ENCODE measurements at places on chromosomes 5 and 9.

DNA sequence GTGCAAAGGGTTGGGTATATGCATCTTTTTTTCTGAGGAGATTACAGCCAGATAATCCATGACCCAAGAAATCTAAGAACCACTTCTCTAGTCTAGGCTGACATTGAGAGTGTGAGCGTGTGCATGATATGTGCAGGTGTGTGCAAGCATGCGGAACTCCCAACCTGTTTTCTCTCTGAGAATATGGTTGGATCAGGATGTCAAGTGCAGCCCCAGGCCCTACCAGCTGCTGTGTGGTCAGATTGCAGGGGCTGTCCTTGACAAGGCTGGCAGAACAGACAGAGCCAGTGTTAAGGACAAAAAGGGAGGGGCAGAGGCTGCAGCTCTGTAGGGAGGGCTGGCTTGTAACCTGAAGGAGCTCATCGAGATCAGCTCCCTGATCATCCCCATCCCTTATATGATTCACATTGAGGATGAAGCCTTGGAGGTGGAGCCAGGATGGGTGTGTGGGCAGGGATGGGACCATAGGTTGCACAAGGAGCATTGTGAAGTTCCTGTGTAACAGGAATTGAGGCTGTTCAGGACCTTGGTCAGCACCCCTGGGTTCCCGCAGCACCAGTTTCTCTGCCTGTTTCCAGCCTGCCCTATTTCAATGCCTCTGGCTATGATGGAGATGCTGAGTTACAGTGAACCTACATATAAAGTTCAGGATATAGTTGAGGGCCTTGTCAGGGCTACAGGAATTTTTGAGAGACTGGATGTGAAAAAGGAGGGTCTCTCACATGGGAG lies 52.6 kb upstream of the ARAP3 start:
- DNase-seq: no peak

- DNase-seq: no peak
Measured at GRCh38 chr9:36163049-36163785, 6.0 kb upstream of the CCIN start.

DNA sequence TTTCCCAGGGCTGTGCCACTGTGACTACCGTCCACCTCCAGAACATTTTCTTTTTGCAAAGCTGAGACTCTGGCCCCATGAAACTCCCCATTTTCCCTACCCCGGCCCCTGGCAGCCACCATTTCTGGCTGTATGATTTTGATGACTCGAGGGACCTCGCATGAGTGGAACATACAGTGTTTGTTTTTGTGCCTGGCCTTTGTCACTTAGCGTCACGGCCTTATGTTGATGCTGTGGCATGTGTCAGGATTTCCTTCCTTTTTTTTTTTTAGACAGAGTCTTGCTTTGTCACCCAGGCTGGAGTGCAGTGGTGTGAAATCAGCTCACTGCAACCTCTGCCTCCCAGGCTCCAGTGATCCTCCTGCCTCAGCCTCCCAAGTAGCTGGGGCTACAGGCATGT lies 42.7 kb downstream of the ASS1 start:
- DNase-seq: no peak

DNA sequence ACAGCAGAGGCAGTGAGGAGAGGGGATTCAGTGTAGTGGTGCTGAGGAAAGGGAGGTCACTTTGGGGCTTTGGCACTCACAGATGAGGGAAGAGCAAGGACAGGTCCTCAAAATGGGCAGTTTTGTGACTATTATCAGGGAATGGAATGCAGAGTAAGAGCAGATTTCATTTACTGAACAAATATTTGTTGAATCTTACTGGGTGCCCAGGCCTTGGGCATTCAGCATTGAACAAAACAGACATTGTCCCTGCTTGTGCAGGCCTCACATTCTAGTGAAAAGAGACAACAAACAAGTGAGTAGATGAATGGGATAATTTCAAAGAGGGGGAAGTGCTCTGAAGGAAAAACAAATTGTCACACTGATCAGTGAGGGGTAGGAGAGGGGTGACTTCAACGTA lies 404.1 kb downstream of the DMRT2 start:
- no peak for DNase-seq

DNA sequence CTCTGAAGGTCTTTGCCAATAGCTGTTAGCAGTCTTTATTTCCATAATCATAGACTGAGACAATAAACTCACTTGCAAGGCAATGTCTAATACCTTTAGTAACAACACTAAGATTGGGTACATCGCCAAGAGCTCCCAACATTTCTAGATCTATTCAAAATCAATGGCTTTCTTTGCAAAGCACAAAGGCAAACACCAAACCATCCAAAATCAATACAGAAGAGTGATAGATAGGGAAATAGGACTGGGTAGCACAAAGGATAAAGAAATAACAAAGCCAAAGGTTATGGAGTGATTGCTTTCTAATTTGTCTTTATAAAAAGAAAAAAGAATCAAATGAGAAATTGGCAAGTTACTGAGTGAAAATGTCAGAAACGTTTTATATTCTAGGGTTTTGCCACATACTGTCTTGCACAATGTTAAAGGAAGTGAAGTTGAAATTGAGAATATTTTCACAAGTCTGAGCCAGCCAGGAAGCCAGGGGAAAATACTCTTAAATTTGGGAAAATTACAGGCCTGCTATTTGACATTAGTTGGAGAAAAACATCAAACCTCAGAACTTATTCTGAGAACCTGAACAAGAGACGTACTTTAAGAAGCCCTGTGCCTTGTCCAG lies 53.3 kb upstream of the LHFPL2 start:
- no peak for DNase-seq

- no peak for DNase-seq
Measured at GRCh38 chr9:80648336-80648735, 1041.0 kb downstream of the TLE1 start.

- DNase-seq: no peak
Measured at GRCh38 chr5:103424453-103425205, 138.0 kb downstream of the NUDT12 start.

DNA sequence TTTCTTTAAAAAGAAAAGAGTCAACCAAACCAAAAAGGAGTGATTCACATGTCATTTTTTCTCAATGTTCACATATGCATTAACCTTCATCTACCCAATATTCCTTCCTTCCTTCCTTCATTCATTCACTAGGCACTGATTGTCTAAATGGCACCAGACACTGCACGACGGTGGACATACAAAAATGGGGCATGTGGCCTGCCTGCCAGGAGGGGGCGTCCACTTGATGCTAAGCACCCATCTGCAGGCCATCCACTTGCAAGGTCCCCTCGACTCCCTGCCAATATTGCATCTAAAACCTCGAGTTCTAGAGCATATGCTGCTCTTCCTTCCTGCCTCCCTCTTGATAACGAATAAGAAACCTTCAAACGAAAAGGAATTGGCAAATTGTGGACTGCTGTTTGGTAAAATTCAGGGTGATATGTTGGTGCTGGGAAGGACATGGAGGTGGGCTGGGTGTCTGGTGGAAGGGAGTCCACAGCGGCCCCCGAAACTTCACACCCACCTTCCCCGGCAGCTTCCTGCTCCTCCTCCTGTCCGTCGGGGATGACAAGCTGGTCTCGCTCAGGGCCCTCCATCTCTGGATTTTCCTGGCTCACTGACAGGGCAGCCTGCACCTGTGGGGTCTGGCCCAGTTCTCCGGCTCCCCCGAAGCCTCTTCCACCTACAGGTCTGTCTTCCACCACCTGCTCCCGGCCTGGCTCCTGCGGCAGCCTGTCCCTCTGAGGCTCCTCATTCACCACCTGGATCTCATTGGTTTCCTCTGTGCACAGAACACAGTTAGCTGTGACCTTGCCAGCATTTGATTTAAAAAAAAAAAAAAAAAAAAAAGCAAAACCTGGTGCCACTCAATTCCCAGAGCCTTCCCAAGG lies 64.3 kb downstream of the GOLM1 start:
- no peak for DNase-seq

DNA sequence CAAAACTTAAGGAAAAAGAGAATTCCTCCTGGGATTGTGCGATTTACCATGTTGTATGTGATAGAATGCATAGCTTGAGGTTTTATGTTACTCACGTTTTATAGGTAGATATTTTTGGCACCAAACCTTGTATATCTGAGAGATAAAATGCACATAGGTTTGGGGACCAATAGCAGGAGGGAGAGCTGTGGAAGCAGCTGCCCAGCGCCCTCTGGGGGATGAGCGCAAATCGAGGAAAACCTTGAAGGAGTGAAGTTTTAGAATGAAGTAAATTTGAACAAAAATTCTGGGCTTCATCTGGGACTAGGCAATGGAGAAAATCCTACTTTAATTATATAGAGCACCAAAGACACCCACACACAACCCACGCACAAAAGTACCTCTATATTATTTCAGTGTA lies 197.0 kb downstream of the ADCY2 start:
- no peak for DNase-seq

- DNase-seq: no peak
Measured at GRCh38 chr5:173456751-173457171, 128.5 kb upstream of the STC2 start.

- no peak for DNase-seq
Measured at GRCh38 chr5:75048457-75048953, 3.9 kb downstream of the GCNT4 start.

DNA sequence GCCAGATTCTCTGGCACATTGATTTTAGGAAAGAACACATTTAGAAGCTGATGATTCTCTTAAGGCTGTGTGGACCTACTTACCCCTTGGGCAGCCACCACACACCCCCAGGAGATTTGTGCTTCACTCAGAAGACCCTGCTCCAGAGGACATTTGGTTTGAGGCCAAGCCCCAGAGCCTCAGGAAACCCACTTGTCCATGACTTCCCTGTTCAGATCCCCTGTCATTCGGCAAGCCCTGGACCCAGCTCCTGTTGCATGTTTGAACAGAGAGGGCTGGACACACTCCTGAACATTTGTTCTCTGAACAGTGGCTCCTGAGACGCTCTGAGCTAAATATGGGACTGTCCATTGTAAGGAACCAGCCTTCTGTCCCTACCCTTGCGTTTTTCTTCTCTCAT lies 82.1 kb downstream of the AMBP start:
- DNase-seq: no peak

GRCh38 chr9:114371343-114371944 lies 16.3 kb downstream of the AKNA start:
- DNase-seq: no peak

DNA sequence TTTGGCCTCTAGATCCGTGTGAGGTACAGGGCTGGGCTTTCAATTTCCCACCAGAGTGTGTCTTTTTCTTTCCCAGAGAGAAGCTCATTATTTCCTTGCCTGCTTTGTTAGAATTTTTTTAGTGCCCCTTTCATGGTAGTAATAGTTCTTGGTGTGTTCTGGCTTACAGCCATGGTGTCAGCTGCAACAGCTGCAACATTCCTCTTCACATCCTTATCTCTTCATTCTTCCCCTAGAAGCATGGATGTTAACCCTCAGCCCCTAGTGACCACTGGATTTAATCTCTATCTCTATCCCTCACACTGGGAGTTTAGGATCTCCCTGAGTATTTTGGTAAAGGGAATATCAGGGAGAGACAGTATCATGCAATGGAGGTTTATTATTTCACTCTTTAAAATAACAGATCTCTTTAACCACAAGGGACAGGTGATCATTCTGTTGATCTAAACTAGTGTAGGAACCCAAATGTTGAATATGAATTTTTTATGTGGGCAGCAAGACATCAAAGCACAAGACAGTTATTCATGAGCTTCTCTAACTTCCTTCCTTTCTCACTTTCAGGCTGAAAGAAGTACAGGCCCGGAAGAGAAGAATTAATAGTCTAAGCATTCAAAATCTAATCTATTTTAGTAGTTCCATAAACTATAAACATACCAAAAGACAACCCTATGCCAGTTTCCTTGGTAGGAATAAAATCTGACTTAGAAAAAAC lies 160.2 kb downstream of the FAM170A start:
- no peak for DNase-seq

GRCh38 chr5:15604986-15605385 lies 105.0 kb downstream of the FBXL7 start:
- no peak for DNase-seq

- no peak for DNase-seq
Measured at GRCh38 chr5:2709976-2710689, 41.3 kb downstream of the IRX2 start.

GRCh38 chr9:136697146-136697820 lies 10.0 kb upstream of the AGPAT2 start:
- no peak for DNase-seq

DNA sequence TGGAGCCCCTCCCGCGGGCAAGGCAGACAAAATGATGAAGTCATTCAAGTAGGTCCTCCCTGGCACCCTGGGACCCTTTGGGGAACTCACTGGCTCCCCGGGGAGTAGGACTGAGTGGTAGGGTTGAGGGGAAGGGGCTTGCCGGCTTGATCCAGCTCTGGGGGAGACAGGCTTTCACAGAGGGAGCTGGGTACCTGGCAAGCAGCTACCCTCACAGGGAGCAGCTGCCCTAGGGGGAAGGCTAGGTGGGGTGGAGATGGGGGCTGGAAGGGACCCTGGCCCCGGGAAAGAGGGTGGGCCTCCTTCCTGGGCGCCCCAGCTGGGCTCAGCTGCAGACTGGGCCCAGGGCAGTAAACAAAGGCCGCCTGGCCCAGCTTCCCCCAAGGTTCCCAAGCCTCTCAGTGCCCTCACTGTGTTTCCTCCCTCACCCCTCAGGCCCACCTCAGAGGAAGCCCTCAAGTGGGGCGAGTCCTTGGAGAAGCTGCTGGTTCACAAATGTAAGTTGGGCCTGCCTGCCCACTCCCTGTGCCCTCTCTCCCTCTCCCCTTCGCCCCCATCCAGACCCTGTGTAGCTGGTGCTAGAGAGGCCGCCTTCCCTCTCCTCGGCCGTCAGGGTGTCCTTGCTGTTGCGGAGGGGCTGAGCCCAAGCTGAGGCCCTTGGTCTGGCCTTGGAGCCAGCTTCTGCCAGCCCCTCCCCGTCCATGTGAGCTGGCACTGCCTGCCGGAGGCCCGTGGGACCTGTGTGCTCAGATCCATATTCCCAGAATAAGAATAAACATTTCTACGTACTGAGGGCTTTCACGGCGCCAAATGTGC lies 131.2 kb downstream of the RGS3 start:
- DNase-seq: no peak

DNA sequence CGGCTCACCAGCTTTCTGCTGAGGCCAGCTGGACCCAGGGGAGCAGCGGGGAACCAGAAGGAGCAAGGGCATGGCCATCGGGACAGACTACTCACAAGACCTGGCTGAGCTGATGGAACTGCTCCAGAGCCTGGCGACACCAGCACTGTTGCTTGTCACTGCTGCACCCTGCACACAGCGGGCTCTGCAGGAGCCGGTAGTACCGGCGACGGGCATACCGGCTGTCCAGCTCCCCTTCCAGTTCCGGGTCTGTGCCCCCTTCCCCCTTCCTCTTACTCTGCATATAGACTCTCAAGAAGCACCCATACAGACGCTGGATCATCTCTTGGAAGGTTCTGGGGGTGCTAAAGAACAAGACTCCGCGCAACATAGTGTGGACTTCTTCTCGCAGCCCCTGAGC lies 974 bp downstream of the ANAPC2 start:
- DNase-seq: no peak

GRCh38 chr9:127159325-127159801 lies 36.9 kb upstream of the ANGPTL2 start:
- no peak for DNase-seq

DNA sequence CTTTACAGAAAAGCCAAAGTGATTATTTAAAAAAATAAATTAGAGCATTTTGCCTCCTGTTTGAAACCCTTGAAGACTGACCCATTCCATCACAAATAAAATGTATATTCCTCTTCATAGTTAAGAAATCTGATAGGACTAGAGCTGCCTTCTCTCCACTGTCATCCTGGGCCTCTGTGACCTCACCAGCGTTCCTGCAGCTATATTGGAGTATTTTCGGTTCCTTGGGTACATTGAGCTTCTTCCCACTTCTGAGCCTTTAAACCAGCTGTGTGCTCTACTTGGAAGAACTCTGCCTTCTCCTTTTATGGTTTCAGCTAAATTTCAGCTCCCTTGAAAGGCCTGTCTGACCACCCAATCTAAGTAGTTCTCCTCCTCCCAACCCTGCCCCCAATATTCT lies 99.1 kb upstream of the ABCA1 start:
- no peak for DNase-seq
